Naive thymus-derived CD8-positive, alpha-beta T cell (primary cell): ENCODE measurements at places on chromosomes 7 and 10. TPM values are rescaled to one million over a fixed set of nuclear protein-coding genes. Genes with fewer than 3 reads are reported as not detected.

Gene PNLIPRP2
- not detected for polyA plus RNA-seq

Gene ACSM6
- not detected for polyA plus RNA-seq

Gene GIMAP2
- 89.3 TPM for polyA plus RNA-seq

DNA sequence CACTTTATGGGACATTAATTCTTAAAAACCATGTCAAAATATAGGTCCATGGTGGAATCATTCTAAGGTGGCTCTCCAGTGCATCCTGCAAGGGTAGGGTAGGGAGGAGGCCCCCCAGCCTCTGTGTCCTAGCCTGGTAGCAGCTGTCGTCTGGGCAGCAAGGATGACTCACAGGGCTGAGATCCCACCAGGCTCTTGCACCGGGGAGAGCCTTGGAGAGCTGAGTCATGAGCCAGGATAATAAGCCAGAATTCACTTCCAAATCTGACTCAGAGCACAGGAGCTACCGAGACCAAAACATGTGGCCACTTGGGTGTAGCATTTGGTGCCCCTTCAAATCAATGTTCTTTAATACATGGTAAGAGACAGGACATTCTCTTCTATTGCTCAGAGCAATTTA is 298.5 kb downstream of the NEBL start:
- no peak overlapping the region for H3K27ac ChIP-seq
- no peak overlapping the region for H3K4me3 ChIP-seq
- H3K4me1 ChIP-seq, result no peaks in the 10 kb centered on the region
- no peak for DNase-seq

DNA sequence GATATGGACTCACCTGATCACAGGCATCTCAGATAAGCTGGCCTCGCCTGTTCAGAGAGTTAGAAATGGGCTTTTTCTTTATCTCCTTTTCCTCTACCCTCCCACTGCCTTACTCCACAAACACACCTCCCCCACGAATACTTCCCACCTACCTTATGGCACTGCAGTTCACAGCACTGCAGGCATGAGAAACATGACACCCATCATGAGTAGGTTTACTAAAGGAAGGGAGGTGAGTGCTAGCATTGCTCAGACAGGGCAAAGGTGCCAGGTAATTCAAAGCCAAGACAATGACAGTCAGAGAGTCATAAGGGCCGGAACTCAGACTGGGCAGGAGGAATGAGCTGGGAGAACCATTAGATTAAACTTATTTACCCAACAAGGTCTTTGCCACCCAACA is 220.6 kb downstream of the FAM107B start:
- H3K27me3 ChIP-seq, result no peaks in the 10 kb centered on the region
- peak overlapping the region; percentile 89 for H3K27ac ChIP-seq
- DNase-seq, result no peak
- H3K36me3 ChIP-seq, result peaks cover 18% of the 10 kb centered on the region
- peak overlapping the region; percentile 72 for H3K4me3 ChIP-seq

Gene PRKG1
- polyA plus RNA-seq, result not detected

GRCh38 chr10:24355056-24355688 is 146.2 kb downstream of the KIAA1217 start:
- H3K27me3 ChIP-seq, result peaks cover 4% of the 10 kb centered on the region
- no peak overlapping the region for H3K27ac ChIP-seq
- H3K4me3 ChIP-seq, result no peak overlapping the region
